ENCODE measurements at places on chromosomes 16 and 17.
A peak's percentile ranks its signal among the peaks of the same experiment; 100 is the strongest.

DNA sequence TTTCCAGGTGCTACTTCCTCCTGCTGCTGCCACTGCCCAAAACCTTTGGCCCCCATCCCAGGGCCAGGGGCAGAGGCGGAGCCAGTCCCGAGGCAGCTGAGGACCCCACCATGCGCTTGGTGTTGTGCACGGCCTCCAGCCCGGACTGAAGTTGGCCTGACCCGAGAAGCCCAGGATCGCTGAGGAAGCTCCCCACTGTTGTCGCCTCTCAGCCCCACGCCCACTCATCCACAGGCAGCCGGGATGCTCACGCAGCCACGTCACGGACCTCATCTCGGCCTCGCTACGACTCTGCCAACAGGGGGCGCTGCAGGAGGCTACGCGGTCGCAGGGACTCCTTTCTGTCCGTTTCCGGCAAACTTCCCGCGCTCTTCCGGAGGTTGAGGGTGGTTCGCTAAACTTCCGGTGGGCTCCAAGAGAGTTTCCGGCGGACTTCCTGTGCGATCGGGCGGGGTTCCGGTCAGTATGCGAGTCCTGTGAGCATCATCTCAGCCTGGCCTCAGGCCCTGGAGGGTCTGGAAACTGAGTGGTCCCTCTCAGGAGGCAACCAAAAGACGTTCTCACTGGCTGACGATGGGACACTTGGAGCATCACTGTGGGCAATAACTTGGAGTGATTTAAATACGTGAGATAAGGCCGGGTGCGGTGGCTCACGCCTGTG, 12.4 kb downstream of the ZG16B start:
- peak; percentile 81 for DNase-seq

DNA sequence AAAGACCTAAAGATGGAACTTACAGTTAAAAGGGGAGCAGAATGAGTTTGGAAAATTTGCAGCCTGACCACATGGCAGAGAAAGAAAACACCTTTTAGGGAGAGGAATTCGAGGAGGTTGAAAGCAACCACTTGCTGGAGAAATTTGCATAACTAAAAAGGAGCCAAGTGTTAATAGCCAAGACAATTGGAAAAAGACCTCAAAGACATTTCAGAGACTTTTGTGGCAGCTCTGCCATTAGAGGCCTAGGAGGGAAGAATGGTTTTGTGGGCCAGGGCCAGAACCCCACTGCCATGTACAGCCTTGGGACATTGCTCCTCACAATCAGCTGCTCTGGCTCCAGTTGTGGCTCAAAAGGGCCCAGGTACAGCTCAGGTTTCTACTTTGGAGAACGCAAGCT, 338.5 kb downstream of the UTP18 start:
- no peak for DNase-seq

- no peak for DNase-seq
These were observed 36.7 kb downstream of the GRIN2C start for GRCh38 chr17:74822939-74823367.

DNA sequence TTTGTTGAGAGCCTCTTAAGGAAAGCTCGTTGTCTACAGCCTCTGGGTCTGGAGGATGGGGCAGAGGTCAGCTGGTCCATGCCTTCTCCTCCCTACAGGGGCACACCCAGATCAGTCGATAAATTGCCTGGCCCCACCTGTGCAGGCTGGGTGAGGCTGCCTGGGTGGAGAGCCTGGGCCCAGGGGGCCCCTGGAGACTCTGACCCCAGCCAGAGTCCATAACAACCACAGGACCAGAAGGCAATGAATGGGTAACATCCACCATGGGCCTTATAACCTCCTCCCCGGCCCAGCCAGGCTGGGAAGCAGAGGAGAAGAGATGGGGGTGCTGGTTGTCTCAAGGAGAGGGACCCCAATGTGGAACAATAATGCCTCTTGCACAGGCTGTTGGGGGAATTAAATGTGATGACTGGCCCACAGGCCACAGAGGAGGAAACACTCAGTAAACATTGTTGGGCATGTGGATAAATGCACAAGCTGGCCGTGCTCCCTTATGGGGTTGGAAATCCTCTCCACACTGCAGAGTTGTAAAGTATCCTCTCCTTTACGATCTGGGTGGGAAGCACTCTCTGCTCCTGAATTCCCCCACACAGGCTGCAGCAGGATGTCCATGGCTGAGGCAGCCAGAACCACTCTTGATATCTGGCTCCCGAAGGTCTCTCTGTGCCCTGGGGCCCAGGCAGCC, 56.7 kb upstream of the TOB1 start:
- no peak for DNase-seq

- DNase-seq: peak; percentile 55
These were observed at the start of gene DBNDD1 for GRCh38 chr16:90018652-90019542. DBNDD1 (minus strand) TSS chr16:90019456; CDS start chr16:90019341, 115 bp downstream.

DNA sequence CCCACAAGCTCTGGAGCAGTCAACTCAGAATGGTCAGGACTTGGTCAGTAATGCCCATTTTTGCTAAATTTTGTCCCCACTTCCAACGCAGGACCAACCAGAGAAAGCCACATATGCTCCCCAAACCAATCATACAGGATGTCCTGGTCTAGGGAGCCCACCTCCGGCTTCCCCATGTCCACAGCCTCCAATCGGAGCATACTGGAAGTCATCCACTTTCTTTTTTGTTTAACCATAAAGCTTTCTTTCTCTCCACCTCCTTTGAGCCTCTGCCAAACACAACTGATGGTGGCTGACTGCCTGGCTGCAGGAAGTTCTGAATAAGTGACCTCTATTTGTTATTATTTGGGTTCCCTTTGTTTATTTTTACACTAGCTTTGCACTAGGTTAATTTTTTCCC, 549.1 kb downstream of the WWOX start:
- DNase-seq: no peak

DNA sequence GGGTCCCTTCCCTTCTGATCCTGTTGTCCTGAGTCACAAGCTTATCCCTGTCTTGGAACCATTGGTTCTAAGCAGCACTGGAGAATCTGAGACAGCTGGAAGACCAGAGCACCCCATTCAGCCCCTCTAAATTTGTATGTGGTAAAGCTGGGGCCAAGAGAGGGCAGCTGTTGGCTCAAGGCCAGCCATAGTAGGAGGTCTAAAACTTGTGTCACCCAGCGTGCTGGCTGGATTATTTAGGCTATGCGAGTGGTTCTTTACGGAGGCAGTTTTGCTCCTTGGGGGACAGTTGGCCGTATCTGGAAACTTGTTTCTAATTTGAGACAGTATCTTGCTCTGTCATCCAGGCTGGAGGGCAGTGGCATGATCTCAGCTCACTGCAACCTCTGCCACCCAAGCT, 69.6 kb upstream of the GSE1 start:
- DNase-seq: no peak

GRCh38 chr16:28293601-28293960, 1.3 kb downstream of the SBK1 start:
- peak; percentile 24 for DNase-seq

- no peak for DNase-seq
These were observed 4.2 kb upstream of the NUDT16L1 start for GRCh38 chr16:4689091-4689671.

- no peak for DNase-seq
These were observed 19.5 kb downstream of the PLLP start for GRCh38 chr16:57264950-57265371.

DNA sequence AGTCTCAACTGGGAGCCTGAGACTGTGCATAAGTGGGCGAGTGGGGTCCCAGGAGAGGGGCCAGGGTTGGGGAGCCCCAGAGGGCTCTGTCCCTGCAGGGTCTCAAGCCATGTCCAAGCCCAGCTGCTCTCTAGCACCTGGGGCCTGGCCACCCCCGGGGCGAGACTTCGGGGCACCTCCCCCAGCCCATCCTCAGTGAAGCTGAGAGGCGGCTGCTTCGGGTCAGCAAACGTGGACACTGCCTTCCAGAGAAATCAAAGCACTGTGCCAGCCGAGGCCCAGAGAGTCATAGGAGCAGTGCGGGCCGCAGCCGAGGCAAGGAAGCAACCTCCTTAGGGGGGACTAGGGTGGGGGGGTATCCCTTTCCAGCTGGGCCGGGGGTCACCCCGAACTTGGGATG, 77.5 kb downstream of the ENGASE start:
- no peak for DNase-seq

- no peak for DNase-seq
These were observed 37.9 kb downstream of the AMFR start for GRCh38 chr16:56387396-56387795.

DNA sequence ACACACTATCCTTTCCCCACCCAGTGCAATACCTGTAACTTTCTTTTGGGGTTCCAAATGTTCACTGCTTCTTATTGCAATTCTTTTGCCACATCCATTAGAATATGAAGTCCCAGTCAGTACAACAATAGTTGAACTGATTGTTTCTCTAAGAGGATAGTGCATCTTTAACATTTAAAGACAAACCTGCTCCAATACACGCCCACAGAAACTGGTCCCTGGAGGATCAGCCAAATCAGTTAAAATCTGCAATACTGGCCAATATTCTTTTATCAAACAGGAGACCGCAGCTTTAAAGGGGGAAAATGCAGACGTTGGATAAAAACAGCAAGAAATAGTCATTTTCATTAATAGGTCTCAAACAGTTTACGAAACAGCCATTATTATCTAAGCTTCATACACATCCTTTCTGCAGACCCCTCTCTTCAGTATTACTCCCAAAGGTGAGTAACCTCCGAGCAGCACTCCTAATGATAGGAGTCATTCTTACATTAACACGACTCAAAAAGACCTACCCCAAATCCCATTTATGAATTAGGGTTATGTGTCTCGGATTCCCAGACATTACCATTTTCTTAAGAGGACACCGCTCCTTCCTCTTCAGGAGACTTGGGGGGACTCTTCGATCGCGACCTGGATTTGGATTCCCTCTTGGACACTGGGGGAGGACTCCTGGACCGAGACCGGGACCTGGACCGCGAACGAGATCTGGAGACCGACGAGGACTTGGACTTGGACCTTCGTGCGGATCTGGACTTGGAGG, 1.4 kb downstream of the SRSF2 start:
- no peak for DNase-seq

DNA sequence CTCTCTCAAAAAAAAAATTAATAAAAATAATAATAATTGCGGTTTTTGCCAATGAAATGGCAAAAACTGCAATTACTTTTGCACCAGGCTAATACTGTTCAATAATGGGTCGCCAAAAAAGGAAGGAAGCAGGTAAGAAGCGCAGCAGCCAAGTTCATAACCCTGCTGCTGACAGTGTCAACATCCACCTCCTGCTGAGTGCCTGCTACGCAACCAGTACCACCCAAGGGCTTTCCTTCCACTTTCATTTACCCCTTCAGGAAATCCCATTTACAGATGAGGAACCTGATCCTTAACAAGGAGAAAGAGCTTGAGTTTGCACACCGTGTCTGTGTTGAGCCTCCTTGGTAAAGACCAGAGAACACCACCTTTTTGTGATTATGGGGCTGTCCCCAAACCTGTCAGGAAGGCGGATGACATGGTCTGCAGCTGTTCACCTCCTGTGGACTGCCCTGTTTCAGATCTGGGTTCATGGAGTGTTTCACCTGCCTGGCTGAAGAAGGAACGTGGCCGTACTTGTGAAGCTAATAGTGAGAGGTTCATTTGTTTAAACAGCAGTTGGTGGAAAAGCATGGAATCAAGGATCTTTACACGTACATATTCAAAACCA, 378.0 kb downstream of the SLC39A11 start:
- DNase-seq: no peak

DNA sequence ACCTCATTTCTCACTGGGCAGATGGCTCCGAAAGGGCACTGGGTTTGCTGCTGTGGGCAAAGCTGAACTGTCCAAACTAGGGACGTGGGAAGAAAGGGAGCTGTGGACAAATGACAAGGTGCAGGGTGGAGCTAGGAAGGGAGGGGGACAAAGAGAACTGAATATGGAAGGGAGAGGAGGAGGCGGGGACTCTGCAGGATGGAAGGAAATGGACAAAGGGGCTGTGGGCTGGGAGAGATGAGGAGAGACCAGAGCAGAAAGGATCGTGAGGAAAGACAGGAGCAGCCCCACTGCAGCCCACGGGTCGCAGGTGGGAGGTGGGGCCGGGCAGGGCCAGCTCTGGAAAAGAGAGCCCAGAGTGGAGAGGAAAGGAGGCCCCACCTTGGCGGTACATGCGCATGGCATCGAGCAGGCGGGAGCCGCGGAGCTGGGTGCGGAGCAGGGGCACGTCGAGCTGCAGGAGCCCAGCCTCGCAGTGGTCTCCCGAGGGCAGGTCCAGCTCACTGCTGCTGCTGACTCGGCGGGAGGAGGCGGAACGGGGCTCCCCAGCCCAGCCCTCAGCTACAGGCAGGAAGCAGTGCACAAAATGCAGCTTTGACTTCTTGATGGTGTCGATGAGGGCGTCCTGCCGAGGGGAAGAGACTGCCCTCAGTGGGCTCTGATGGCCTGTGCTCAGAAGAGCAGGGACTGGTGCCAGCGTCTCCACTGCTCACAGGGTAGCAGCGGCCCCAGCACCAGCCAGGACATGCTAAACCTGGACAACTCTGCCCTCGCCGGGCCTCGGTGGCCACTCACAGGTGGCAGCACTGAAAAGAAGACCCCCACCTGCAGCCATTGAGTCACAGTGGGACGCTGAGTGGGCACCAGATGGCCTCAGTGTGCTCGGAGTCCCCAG, 66.8 kb downstream of the PIPOX start:
- DNase-seq: no peak

GRCh38 chr16:11403534-11403795, 58.2 kb downstream of the RMI2 start:
- no peak for DNase-seq

DNA sequence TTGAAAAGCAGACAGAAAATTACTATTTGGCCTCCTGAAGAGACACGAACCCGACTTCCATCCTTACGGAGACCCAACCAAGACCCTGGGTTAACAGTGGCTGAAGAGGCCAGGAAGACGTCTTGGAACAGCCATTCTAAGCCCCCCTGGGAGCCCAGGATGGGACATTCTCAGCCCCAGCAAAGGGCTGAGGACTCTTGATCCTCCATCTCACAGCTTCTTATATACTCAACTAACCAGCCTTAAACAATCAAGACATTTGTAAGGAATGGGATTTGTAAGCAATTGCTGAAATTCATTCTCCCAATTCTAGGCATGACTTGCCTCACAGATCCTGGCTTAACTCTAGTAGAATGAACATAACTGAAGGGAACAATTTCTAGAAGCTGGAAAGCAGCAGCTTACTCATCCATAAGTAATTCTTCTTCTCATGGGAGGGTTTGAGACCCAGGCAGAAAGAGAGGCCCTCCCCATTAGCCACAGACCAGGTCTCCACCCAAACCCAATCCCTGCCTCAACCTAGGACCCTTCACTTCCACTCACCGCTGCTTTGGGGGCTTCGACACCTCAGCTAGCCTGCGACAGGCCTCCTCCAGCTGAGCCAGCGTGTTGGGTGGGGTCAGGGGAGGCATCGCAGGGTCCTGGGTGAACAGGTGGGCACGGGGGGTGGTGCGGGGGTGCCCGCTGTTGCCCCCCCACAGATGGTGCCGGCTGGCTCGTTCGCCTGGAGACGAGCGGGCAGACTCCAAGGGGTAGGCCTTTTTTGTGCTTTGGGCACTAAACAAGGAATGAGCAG, 25.5 kb downstream of the AXIN2 start:
- no peak for DNase-seq

- no peak for DNase-seq
These were observed at the start of gene PRAC2 for GRCh38 chr17:48722915-48723422. PRAC2 (plus strand) TSS chr17:48723185; CDS start chr17:48724411, 1,226 bp downstream.
